HS-27A (cell line): ENCODE measurements at places on chromosomes 5 and 9.

DNA sequence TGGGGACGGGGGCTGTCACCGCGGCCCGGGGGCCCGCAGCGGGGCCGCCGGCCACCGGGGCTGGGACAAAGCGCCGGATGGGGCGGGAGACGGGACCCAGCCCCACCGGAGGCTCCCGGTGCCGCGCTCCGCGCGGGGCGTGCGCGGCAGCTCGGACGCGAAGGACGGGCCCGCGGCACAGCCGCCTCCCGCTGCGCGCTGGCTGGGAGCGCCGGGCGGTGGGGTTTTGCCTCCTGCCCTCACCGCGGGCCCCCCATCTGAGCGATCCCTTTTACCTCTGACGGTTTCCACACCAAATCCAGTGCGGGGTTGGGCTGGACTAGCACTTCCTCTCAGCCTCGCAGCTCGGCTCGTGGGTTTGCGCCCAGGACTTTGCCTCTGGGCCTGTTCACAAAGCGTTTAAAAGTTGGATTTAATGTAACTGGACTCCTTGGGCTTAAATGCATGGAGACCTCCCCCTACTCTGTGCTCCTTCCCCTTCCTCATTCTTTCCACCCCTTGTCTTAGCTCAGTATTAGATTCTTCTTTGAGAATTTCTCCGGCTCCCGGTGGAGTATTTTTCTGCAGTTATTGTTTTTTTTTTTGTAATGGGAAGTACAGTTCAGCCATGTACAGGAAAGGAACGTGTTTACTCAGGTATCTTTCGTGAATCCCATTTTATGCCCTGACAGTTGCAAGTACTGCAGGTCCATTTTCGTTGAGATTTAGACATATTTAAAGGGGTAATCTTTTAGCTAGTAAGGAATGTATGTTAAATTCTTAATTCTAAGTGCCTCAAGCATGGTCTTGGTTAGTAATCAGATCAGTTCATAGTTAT is 691 bp downstream of the FCHO2 start:
- DNase-seq, result no peak

DNA sequence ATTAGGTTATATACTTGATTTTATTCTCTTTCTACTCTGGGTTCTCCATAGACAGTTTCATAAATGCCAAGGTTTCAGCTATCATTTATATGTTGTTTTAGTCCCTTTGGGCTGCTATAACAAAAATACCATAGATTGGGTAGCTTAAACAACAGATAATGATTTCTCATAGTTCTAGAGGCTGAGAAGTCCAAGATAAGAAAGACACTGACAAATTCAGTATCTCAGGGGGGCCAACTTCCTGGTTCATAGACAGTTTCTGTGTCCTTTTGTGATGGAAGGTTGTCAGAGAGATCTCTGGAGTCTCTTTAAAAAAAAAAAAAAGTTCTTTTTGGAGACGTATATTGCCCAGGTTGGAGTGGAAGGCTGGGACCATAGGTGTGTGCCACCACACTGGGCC is 113.3 kb downstream of the SCAMP1 start:
- DNase-seq, result no peak

GRCh38 chr9:14895806-14896205 is 14.4 kb downstream of the FREM1 start:
- DNase-seq, result no peak

GRCh38 chr9:127232833-127233549 is 31.6 kb upstream of the GARNL3 start:
- DNase-seq, result no peak

GRCh38 chr5:141880961-141881801 is 3.0 kb upstream of the PCDH1 start:
- DNase-seq, result no peak

DNA sequence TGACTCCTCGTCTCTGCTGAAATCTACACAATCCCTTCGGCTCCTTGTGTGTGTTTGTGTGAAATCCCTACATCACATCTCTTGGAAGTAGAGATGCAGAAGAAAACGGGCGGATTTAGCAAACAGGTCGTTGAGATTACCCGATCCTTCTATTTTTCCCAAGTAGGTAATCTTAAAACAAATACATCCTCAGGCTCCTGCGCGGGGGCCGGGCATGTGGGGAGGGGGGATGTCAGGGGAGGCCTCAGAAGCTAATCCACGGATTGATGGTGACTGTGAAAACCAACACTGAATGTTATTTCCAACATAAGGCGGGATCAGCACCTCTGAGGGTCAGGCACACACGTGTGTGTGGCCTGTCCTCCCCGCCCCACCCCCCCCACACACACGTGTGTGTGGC is 137.8 kb downstream of the ROR2 start:
- DNase-seq, result no peak

DNA sequence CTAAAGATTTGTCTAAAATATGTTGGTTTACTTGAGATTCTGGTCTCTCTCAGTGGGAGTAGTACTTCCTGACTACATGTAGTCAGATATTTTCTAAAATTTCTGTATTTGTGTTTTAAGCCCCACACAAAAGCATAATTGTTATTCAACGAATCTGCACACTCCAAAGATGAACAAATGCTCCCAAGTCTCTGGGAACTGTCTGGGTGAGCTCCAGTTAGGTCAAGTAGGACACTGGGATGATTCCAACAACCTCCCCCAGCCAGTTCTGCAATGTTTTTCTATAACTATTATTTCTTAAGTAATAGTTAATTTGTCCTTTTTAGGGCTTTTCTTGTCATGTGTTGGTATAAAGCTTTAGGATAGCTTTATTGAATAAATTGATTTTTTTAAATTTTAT is 174.6 kb downstream of the FAM174A start:
- no peak for DNase-seq

GRCh38 chr5:90902170-90902569 is 343.6 kb downstream of the ADGRV1 start:
- DNase-seq, result no peak

DNA sequence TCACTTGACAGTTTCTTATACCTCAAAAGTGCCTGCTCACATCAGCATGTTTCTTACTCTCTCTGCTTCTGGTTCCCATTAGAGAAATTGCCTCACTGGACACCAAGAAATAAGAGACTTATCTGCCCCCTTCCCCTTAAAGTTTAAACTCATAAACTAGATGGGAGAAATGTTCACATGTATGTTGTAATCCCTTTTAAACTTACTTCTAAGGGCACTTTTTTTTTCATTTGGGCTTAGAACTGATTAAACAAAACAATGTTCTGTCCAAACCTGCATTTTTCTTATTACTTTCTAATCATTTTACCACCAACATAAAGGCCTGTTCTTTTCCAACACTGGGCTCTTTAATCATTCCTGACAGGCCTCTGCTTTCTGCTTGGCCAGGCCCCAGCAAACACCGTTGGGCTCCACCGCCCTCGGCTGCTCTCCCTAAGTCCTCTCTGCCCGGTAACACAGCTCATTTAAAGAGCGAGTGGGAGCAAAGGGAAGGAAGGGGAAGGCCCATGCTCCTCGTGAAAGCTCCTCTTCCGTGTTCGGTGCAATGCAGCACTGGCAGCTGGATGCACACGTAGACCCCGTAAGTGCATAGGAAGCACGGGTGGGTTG is 53.4 kb downstream of the ROR2 start:
- DNase-seq, result no peak

GRCh38 chr5:87746891-87747377 is 334.2 kb upstream of the CCNH start:
- DNase-seq, result no peak

DNA sequence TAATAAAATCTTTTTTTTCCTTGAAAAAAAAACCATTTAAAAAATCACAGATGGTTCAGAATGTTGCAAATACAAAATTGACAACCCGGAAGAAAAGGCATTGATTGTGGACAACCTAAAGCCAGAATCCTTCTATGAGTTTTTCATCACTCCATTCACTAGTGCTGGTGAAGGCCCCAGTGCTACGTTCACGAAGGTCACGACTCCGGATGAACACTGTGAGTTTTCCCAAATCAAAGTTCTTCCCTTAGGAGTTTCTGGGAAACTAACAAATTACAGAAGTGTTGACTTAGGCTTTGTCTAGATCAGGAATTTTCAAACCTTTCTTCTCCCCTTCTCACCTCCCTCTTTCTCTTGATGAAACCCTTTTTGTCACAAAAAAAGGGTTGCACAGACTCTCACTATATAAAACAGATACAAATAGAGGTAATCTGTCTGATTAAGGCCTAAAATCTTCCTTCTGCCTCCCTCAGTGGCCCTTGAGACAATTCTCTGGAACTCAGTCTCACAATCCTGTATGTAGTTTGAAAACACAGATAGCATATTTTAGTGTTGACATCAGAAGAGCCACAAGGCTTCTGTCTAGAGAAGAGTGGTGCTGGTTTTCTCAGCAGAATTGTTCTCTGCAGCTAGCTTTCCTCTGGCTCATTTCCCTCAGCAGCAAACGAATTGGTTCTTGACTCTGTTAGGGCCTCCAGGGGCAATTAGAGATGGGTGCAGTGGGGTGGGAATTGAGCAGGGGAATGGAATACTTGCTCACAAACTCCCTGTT is 79.5 kb downstream of the OSMR start:
- DNase-seq, result peak; percentile 20

DNA sequence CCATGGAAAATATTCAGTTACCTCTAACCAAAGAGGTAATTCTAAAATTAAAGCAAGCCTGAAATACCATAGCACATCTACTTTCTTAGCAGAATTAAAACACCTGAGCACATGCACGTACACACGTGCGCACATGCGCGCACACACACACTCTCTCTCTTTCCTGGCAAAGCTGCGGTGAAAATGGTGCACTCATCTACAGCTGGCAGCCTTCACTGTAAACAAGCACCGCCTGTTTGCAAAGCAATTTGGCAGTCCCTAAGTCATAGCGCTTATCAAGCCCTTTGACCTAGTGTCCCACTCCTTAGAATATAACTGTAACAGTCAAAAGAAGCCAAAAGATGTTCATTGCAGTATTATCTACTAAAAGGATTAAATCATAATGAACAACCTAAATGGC is 278.7 kb downstream of the DENND1A start:
- no peak for DNase-seq

DNA sequence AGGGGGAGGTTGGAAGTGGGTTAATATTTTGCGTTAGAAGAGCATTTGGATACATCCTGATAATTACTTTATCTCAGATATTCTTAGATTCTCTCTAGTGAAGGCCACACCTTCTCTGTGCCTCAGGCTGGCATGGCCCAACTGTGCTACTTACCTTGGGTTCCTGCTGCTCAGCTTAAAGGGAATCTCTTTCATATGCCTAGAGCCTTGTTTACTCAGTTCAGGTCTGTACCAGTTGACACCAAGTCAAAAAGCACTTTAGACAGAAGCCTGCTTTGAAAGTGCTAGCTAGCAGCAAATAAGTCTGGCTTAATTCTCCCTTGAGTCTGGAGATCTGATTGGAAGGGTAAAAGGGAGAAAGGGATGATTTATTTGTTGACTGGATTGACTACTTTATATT is 74.8 kb downstream of the GHR start:
- DNase-seq, result no peak

DNA sequence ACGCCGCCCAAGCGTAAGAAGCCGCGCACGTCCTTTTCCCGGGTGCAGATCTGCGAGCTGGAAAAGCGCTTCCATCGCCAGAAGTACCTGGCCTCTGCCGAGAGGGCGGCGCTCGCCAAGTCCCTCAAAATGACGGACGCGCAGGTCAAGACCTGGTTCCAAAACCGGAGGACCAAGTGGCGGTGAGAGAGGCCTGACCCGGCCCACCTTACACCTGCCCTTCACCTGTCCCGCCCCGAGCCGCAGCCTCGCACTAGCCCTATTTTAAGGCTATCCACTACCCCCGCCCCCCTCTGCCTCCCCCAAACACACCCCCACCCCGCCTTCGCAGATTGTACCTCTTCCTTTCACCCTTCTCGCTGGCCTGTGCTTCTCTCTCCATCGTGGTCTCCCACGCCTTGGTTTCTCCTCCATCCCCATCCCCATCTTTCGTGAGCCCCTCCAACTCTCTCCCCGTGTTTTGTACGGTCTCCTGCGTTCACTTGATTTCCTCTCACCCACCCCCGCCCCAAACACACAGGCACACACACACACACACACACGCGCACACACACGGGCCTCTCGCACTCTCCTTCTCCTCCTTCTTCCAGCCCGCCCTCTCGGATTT is 1.3 kb downstream of the TLX3 start:
- no peak for DNase-seq

- DNase-seq, result no peak
These were observed 55.7 kb downstream of the THBS4 start for GRCh38 chr5:80090884-80091166.

DNA sequence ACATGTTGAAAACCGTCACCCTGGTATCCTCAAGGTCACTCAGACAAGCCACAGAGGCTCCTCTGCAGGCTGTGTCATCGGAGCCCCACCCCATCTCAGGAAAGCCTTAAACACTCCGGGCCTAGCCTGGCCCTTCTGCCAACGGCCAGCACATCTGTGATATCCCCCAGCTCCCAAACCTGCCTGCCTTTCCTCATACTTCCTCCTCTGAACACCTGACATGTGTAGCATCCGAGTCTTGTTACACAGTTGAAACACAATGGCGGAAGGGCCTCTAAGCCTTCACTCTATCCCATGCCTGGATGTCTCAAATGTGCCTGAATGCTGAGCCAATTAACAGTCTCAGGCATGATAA is 32.9 kb upstream of the TGFBR1 start:
- DNase-seq, result no peak

DNA sequence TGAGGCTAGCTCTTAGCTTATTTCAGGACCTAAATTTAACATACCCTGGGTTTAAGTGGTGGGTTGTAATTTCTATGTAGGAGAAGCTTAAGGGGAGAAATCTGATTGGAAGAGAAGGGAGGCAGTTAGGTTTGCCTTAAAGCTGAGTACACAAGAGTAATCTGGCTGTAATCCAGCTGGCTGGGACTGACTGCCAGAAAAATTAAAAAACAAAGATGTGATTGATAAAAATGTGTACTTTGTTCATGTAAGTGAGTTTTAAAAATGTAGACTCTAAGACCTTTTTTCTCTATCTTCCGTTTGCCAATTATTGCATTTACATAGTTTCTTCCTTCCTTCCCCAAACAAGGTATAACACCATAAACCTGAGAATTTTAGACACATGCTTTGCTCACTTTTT is 17.5 kb upstream of the MSMP start:
- DNase-seq, result no peak

GRCh38 chr5:161258438-161258837 is 288.1 kb downstream of the GABRB2 start:
- DNase-seq, result no peak

DNA sequence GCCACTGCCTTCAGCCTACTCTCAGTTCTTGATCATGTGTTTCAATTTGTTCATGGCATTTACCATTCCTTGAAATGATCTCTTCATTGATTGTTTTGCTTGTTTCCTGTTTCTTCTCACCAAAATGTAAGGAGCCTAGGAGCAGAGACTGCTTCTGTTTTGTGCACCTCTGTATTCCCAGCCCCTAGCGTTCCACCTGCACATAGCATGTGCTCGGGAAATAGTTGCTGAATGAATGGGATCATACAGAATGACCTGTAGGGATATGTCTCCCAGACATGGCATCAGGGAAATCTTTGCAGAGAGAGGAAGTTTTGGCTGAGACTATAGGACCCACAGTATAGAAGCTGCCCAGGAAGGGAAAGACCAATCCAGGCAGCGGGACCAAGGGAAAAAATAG is 6.2 kb upstream of the CERCAM start:
- DNase-seq, result no peak

GRCh38 chr5:6604946-6605345 is 27.9 kb downstream of the NSUN2 start:
- DNase-seq, result no peak
